ENCODE measurements at places on chromosomes 7 and 10.

GRCh38 chr10:15652757-15653156 is 67.0 kb downstream of the ITGA8 start:
- DNase-seq: no peak

- DNase-seq: peak; percentile 61
Measured at GRCh38 chr10:106997721-106998120, 166.8 kb downstream of the SORCS1 start.

- no peak for DNase-seq
Measured at GRCh38 chr10:19209319-19209718, 160.7 kb downstream of the MALRD1 start.

- no peak for DNase-seq
Measured at GRCh38 chr10:88152728-88153133, 289.3 kb downstream of the PTEN start.

- DNase-seq: no peak
Measured at GRCh38 chr7:16004702-16005101, 318.2 kb upstream of the MEOX2 start.

DNA sequence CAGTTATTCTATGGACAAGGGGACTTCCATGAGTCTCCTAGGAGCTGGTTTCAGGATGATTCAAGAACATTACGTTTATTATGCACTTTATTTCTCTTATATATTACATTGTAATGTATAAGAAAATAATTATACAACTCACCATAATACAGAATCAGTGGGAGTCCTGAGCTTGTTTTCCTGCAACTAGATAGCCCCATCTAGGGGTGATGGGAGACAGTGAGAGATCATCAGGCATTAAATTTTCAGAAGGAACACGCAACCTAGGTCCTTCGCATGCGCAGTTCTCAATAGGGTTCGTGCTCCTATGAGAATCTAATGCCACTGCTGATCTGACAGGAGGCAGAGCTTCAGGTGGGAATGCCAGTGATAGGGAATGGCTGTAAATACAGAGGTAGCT is 137.9 kb downstream of the ANKRD30A start:
- no peak for DNase-seq

DNA sequence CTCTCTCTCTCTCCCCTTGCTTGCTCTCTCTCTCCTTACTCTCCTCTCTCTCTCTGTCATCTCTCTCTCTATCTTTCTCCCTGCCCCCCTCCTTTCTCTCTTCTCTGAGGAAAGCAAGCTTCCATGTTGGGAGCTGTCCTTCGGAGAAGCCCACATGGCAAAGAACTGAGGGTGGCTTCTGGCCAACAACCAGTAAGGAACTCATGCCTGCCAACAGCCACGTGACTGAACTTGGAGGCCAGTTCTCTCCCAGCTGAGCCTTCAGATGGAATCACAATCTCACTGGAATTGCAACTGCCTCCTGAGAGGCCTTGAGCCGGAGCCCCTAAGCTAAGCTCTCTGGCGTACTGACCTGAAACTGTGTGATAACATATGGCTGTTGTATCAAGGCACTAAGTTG is 12.0 kb upstream of the DHTKD1 start:
- no peak for DNase-seq

GRCh38 chr10:990808-991207 is 2.6 kb downstream of the GTPBP4 start:
- no peak for DNase-seq

- no peak for DNase-seq
Measured at GRCh38 chr7:35630024-35630972, 64.6 kb downstream of the HERPUD2 start.

GRCh38 chr7:121113288-121113687 is 124.8 kb downstream of the CPED1 start:
- no peak for DNase-seq

GRCh38 chr10:70124918-70125317 is 7.7 kb downstream of the AIFM2 start:
- DNase-seq: no peak

- no peak for DNase-seq
Measured at GRCh38 chr10:97203220-97203619, 17.5 kb upstream of the SLIT1 start.

DNA sequence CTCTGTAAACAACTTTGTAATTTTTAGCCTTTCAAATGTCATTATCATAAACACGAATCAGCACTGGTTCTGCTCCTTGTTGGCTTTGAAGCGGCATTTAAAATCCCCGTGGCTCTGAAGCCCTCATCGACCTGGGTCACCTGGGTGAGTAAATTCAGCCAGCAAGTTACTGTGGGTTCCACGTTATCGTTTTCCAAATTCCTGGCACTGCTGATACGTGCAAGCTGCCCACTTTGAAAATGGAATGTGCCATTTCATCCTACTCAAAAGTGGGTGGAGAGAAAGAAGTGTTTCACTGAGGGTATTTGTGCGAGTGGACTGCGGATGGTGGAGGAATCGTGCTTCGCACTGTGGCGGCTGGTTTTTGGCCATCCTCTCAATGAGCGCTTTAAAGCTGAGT is 281.7 kb downstream of the KLF6 start:
- DNase-seq: no peak

DNA sequence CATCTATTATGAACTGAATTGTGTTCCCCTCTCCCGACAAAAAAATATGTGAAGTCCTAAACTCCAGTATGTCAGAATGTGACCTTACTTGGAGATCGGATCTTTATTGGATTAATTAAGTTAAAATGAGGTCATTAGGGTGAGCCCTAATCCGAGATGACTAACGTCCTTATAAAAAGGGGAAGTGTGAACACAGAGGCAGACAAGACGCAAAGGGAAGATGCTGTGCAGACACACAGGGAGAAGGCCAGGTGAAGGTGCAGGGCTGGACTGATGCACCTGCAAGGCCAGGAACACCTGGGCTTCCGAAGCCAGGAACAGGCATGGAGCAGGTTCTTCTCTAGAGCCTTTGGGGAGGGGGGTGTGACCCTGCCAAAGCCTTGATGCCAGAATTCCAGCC is 187.8 kb downstream of the PARD3 start:
- DNase-seq: no peak

DNA sequence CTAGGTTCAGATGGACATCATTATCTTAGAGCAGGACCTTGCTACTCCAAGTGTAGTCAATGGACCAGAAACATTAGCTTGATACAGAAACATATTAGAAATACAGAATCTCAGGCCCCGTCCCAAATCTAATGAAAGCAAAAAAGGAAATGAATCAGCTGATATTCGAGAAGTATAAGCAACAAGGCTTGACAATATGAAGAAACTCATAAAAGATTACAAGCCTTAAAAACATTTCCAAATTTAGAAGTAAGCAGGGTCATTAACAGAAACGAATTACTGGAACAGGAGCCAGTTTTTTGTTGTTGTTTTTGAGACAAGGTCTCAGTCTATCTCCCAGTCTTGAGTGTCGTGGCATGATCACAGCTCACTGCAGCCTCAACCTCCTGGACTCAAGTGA is 40.5 kb upstream of the GSAP start:
- DNase-seq: no peak

- no peak for DNase-seq
Measured at GRCh38 chr10:78572565-78572964, 496.2 kb upstream of the ZMIZ1 start.

DNA sequence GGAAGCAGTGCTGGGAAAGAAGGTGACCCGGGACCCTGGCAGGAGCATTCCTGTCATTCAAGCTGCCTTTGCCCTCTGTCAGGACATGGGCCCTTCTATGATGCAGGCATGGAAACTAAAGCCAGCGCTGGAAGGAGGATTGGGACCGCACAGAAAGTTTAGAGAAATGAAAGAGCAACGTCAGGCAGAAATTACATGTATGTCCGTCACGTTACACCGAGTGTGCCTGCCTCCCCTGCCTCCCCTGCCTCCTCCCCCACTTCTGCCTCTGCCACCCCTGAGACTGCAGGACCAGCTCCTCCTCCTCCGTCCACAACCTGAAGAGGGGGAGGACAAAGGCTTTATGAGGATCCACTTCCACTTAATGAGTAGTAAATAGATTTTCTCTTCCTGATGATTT is 13.9 kb upstream of the PWWP2B start:
- no peak for DNase-seq

GRCh38 chr10:38032886-38033285 is 22.4 kb downstream of the ZNF33A start:
- DNase-seq: no peak

GRCh38 chr7:5214641-5215040 is 24.6 kb downstream of the WIPI2 start:
- no peak for DNase-seq

DNA sequence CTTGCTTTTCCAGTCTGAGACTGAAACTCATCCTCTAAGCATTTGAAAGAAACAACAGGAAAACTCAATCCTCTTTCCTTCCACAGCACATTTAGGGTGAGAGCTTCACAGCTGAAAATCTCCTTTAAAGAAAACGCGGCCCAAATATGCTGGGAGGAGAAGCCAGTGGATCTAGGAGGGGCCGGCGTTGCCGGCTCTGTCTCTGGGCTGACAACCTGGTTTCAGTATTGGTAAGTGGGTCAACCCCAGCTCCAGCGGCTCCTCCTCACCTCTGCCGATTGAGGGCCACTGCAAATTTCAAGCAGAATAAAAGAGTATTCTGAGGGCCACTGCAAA is 75.3 kb upstream of the CPXM2 start:
- no peak for DNase-seq

DNA sequence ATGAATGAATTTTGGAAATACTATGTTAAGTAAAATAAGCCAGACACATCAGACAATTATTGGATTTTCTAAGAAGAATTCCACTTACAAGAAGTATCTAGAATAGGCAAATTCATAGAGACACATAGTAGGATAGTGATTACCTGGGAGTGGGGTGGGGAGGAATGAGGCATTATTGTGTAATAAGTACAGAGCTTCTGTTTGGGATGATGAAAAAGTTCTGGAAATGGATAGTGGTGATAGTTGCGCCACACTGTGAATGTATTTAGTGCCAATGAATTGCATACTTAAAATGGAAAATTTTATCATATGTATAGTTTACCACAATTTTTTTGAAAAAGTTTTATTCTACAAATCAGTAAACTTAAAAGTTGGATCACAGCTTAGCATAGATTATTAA is 297.2 kb upstream of the KAT6B start:
- DNase-seq: no peak

DNA sequence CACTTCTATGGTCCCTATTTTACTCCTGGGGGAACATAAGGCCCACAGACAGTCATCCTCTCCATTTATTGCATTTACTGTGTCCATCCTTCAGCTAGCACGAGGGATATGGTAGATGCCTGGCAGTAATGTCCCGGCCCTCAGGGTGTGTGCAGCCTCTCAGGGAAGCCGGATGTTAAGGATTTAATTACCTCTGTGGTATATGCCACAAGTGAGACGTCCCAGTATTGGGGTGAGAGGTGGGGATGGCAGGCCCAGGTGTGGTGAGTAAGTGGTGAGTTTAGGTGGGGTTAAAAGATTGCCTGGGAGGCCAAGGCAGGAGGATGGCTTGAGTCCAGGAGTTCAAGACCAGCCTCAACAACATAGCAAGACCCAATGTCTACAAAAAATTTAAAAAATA is 144.9 kb downstream of the SH3PXD2A start:
- no peak for DNase-seq

DNA sequence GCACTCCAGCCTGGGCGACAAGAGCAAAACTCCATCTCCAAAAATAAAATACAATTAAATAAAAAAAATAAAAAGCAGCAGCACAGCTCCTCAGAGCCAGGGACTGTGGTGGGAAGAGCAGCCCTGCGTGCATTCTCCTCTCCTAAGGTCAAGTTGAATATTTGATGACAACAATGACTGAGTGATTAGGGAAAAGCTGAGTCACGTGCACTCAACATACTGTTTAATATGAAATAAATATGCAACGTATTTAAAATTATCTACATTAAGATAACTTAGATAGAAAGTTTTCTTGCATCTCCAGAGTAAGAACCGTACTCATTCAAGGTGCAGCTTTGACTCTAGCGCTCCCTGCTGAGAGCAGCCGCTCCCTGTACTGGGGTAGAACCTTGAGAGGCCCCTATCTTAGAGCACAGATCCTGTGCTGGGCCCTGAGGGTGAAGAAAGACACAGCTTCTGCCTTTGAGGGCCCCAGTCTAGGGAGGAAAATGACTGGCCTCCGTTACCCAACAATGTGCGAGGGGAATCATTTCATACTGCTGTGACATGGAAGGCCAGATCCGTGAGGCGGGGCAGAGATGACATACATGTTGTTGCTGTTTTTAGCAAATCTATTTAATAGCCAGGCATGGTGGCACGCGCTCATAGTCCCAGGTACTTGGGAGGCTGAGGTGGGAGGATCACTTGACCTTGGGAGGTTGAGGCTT is 81.1 kb downstream of the SVIL start:
- no peak for DNase-seq

DNA sequence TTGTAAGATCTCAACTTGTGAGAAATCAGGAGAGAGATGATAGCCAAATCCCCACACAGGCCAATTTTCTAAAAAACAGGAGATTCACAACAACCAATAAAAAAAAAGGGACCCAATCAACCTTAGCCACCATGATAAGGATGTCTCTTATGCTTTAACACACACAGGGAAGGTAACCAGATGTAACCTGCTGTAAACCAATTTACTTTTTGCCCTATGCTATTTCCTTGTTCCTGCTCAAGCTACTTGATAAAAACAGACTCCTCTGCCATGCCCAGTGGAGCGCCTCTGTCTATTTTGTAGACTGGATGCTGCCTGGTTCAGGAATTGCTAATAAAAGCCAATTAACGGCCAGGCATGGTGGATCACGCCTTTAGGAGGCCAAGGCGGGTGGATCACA is 123.5 kb upstream of the NPVF start:
- no peak for DNase-seq

GRCh38 chr7:97971120-97971989 is 18.6 kb downstream of the OCM2 start:
- DNase-seq: peak; percentile 3

GRCh38 chr10:3566627-3567026 is 218.4 kb downstream of the KLF6 start:
- DNase-seq: no peak

- DNase-seq: no peak
Measured at GRCh38 chr7:151411551-151411950, 1.7 kb upstream of the WDR86 start.

DNA sequence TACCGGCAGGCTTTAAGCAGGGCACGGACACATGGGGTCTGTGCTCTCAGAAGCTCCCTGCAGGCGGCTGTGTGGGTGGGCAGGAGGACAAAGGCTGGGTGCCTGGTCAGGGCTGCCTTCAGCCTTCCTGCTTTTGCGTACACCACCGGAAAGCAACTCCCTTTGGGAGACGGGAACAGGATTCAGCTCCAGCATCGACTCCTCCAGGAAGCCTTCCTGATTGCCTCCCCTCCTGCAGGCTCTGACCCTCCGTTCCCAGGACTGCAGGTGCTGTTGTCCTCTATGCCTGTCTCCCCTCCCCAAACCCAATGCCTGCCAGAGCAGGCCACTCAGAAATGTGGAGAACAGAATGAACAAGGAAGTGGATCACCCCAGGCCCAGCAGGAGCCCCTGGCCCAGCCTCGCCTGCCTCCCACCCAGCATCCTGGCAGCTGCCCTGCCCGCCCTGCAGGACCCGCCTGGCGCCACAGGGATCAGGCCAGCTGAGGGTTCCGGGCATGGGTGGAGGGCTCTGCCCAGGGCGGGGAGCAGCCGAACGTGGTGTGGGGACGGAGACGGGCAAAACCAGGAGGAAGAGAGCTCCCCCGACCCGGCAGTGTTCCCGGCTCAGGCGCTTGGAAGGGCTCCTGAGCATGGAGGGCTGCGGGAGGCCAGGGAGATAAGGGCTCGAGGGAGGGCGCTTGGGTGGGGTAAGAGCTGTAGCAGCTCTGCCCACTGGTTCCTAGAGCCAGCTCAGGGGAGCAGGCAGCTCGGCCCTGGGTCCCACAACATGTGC is 6.2 kb upstream of the ELN start:
- no peak for DNase-seq

GRCh38 chr7:37151741-37152413 is 296.8 kb downstream of the ELMO1 start:
- DNase-seq: no peak

GRCh38 chr10:113704637-113705343 is 25.1 kb downstream of the CASP7 start:
- peak; percentile 67 for DNase-seq
